ENCODE measurements at places on chromosomes 11 and 22.

- no peak for DNase-seq
Measured at GRCh38 chr11:31259797-31260196, 109.7 kb downstream of the DCDC1 start.

DNA sequence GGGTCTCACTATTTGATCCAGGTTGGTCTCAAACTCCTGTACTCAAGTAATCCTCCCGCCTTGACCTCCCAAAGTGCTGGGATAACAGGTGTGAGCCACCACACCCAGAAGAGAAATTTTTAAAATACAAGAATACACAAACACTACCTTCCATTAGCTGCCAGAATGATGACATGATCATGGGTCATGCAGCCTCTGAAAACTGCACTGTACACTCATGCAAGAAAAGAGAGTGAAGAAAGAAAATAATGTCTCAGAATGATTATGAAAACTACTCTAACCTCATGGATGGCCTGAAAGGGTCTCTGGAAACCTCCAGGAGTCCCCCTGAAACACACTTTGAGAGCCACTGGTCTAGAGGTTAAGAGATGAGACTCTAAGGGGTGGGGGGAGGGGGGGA is 18.8 kb downstream of the VPS37C start:
- DNase-seq = no peak

- DNase-seq = no peak
Measured at GRCh38 chr11:11947825-11948224, 60.6 kb downstream of the DKK3 start.

- DNase-seq = no peak
Measured at GRCh38 chr22:32776802-32777201, 24.7 kb upstream of the TIMP3 start.

DNA sequence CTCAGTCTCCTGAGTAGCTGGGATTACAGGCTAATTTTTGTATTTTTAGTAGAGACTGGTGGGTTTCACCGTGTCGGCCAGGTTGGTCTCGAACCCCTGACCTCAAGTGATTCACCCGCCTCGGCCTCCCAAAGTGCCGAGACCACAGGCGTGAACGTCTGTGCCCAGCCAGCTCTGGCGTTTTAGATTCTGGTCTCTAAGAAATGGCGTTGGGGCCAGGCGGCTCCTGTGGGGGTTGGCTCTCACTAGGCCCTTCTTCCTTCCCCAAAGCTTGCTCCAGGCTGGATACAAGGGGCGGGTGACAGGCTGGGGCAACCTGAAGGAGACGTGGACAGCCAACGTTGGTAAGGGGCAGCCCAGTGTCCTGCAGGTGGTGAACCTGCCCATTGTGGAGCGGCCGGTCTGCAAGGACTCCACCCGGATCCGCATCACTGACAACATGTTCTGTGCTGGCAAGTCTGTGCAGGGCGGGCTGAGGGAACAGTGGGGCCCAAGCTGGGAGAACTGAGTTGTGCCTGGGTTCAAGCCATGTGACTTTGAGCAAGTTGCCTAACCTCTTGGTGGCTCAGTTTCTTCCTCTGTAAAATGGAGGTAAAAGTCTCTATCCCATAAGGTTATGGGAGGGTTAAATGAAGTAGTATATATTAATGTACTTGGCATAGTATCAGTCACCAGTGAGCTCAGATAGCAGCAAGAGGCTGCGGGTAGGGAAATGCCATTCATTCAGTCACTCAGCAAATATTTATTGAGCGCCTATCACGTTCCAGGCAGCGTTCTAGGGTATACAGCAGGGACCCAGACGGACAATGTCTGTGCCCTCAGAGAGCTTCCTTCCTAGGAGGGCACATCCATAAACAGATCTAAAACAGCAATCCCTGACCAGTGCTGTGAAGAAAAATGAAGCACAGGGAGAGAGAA is 10.4 kb downstream of the F2 start:
- no peak for DNase-seq

DNA sequence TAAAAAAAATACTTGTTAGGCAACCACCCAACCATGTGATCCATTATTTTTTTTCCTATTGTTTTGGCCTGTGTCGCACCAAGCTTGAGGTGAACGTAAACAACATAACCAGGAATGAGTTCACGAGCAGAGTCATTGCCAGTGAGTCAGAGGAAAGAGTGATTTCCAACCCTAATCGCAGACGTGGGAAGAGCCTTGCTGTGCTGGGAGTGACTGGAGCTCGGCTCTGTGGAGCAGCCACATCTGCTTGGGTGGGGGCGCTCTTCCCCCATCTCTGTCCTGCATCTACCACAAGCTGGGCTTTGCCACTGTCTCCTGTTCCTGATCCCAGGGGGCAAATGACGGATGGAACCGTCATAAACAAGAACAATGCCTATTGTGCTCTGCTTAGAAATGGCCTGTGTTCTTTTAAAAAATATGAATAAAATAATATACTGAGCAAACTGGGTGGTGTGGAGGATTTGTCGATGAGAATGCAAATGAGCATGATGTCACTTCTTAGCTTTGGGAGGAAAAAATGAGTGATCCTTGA is 210.0 kb downstream of the KIRREL3 start:
- DNase-seq = no peak

DNA sequence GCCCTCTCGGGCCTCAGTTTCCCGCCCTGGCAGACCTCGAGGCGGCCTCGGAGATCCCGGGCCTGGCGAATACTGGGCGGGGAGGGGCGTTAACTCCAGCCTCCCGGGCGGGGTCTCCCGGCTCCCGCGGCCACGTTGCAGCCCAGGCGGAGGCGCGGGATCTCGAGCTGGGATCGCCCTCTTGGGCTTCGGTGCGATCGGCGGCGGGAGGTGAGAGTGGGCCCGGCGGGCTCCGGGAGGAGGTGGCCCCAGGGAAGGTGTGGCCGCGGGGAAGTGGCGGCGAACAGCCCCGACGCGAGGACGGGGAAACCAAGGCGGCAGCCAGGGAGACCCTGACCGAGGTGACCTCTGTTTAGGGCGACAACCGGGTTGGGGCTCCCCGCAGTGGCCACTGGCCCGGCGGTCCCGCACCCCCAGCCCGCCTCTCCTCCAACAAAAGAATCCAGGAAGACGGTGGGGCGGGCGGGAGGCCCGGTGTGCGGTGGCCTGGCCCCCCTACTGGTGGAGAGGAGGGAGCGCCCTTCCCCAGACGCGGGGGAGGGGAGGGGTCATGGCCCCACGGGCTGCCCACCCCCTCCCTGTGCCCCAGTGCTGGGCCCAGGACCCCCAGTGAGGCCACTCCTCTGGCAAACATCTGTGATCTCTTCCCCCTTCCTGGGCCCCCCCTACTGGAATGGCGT is at the start of gene PHETA2:
PHETA2 (plus strand) TSS at position 117 of the 680 bp plus-strand sequence. CDS start 3,046 bp downstream, outside the sequence.
- no peak for DNase-seq

DNA sequence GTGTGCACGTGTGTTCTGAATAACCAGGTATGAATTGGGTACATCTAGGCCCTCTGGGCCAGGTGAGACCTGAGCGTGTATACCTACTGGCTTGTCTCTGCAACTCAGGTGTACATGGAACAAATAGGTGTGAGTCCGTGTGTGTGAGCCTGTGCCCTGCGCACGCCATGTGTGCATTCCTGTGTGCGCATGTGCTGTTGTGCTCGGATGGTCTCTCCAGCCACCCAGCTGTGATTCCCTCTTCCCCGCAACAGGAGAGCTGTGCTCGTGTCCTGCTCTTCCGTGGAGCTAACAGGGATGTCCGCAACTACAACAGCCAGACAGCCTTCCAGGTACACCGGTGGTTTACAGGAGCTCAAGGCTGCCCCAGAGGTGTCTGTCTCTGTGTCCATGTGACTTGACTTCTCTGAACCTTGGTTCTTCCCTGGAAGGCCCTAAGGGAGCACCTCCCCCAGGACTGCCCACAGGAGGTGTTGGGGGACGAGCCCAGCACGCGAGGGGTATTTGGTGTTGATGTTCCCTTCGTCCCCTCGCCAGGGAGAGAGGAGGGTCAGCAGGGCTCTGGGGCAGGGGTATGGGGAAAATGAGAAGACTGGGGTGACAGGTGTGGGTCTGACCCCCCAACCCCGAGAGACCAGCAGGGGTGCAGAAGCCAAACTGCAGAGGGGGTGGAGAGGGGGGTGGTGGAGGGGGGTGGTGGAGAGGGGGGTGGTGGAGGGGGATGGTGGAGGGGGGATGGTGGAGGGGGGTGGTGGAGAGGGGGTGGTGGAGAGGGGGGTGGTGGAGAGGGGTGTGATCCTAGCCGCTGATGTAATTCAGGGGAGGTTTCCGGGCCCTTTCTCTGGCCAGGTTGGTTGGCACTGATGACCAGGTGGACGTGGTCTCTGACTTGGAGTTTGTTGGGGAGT is 10.7 kb downstream of the SHANK3 start:
- DNase-seq = peak; percentile 4

DNA sequence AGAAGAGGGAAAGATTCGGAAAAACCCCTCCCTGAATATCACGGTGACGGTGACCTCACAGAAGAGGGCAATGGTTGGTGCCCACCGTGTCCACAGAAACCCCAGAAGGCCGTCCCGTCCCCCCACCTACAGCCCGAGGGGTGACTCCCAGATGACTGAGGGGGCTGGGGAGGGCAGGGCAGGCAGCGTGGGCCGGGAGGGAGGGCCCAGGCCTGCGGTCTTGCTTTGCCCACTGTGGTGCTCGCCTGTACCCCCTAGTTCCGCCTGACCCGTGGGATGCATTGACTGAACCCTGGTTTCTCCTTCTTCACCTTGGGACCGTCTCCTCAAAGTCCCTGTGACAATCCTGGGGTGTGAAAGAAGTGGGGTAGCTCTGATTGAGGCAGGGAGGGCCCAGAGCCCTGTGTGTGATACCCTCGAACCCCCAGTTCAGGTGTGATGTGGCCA is 526.7 kb downstream of the BRD1 start:
- DNase-seq = no peak

- DNase-seq = no peak
Measured at GRCh38 chr11:116406042-116406441, 366.7 kb downstream of the BUD13 start.

DNA sequence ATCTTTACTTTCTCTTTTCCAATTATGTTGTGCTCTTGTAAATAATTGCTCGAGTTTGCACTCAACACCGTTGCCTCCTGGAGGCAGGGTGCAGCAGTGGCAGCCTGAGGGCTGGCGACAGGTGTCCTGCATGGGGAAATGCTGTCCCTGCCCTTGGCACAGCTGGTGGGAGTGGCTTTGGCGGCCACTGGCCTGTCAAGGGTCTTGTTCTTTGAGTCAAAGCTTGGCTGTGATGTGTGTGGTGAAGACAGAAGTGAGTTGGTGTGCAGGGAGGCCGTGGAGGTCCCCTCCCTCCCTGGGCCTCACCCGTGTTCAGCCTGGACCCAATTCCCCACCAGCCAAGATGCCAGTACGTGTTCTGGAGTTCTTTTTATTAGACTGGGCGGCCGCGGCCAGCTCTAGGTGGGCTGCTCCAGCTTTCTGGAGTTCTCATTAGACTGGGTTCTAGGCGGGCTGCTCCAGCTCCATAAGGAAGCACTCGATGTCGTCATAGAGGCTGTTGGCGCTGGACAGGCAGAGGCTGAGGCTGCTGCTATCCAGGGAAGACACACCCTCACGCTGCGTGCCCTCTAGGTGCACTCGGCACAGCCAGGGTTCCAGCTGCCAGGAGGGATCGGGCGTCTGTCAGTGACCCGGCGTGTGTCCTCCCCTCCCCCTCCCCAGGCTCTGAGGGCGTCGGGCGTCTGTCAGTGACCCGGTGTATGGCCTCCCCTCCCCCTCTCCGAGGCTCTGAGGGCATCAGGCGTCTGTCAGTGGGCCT is 3.4 kb downstream of the IRF7 start:
- peak; percentile 80 for DNase-seq

GRCh38 chr11:75351791-75352587 is 528 bp upstream of the ARRB1 start:
- DNase-seq = peak; percentile 82

GRCh38 chr11:44952082-44952481 is 1.4 kb upstream of the TP53I11 start:
- no peak for DNase-seq

DNA sequence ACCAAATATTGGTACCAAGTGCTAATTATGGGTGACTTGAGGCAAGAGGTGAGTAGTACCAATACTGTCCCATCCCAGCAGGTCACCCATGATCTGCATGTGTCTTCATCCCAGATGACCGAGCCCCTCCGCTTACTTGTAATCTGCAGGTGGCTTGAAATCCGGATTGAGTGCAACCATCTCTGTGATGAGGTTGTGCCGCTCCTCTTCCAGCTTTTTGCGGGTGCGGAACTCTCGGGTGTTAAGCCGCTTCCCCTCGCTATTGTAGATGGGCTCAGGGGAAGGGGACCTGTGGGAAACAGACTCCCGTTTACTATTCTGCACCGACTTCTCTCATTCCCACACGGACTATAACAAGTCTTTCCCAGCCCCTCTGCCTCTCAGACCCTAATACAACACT is 8.2 kb downstream of the SF1 start:
- DNase-seq = no peak

- no peak for DNase-seq
Measured at GRCh38 chr11:27660171-27660570, 40.1 kb downstream of the BDNF start.

DNA sequence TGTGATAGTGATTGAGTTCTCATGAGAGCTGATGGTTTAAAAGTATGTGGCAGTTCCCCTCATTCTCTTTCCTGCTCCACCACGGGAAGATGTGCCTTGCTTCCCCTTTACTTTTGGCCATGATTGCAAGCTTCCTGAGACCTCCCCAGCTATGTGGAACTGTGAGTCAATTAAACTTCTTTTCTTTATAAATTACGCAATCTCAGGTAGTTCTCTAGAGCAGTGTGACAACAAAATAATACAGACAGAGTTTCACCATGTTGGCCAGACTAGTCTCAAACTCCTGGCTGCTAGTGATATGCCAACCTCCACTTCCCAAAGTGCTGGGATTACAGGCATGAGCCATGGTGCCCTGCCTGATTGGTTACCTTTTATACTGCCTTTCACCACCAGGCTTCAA is 755.2 kb downstream of the METTL15 start:
- DNase-seq = no peak

GRCh38 chr11:12813371-12814225 is 139.4 kb downstream of the TEAD1 start:
- no peak for DNase-seq

DNA sequence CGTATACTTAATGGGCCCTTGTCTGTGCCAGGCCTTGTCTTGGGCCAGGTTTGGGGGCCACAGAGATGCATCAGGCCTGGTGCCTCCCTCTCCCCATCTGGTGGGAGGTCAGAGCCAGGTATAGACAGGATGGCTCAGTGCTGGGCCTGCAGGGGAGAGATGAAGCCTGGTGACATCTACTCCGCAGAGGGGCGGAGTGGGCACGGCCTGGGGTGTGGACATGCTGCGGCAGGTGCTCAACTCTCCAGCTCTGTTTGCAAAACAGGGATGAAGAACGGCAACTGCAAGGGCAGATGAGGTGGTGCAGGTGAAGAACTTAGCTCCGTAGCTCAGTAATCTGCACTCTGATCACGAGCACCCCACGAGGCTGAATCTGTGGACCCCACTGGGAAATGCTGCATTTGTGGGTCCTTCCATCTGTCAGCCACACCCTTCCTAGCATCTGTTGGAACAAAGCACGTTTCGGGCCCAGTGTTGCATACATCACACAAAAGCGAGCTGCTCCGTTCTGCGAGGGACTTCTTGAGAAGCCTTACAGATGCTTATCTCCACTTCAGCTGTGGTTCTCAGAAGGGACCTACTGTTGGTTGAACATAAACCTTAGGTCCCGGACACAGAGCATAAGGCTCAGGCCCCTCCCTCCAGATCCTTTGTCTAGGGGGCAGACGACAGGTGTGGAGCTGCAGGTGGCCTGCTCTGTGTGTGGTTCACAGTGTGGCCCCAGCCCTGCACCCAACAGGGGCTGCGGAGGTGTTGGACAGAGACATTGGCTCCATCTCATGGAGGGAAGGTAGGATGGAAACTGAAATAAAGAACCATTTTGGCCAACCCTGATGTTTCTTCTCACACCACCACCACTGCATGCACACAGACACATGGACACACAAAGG is 78.3 kb downstream of the LRRC32 start:
- no peak for DNase-seq

- no peak for DNase-seq
Measured at GRCh38 chr11:79017811-79018210, 423.0 kb downstream of the TENM4 start.
